ENCODE measurements at places on chromosomes 1 and 21.

- no peaks in the 10 kb centered on the region for H3K4me1 ChIP-seq
- H3K27ac ChIP-seq: no peak overlapping the region
- H3K36me3 ChIP-seq: no peaks in the 10 kb centered on the region
- no peak for DNase-seq
- H3K4me3 ChIP-seq: no peak overlapping the region
Observed at GRCh38 chr1:172480431-172480830, 36.6 kb upstream of the PIGC start.

DNA sequence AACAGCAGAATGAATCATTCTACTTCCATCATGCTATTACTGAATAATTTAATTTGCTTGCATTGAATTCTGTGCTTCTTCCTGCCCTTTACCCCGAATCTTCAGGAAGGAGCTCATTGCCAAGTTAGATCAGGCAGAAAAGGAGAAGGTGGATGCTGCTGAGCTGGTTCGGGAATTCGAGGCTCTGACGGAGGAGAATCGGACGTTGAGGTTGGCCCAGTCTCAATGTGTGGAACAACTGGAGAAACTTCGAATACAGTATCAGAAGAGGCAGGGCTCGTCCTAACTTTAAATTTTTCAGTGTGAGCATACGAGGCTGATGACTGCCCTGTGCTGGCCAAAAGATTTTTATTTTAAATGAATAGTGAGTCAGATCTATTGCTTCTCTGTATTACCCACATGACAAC lies 44.2 kb downstream of the MAP3K7CL start:
- no peak for DNase-seq
- peaks cover 7% of the 10 kb centered on the region for H3K36me3 ChIP-seq
- H3K4me3 ChIP-seq: no peak overlapping the region
- H3K4me1 ChIP-seq: peaks cover 23% of the 10 kb centered on the region

GRCh38 chr1:159334797-159335196 lies 32.7 kb downstream of the FCER1A start:
- no peak overlapping the region for H3K4me3 ChIP-seq
- no peak for DNase-seq
- H3K27me3 ChIP-seq: peaks cover 8% of the 10 kb centered on the region
- no peak overlapping the region for H3K27ac ChIP-seq
- no peaks in the 10 kb centered on the region for H3K4me1 ChIP-seq
- H3K36me3 ChIP-seq: no peaks in the 10 kb centered on the region

DNA sequence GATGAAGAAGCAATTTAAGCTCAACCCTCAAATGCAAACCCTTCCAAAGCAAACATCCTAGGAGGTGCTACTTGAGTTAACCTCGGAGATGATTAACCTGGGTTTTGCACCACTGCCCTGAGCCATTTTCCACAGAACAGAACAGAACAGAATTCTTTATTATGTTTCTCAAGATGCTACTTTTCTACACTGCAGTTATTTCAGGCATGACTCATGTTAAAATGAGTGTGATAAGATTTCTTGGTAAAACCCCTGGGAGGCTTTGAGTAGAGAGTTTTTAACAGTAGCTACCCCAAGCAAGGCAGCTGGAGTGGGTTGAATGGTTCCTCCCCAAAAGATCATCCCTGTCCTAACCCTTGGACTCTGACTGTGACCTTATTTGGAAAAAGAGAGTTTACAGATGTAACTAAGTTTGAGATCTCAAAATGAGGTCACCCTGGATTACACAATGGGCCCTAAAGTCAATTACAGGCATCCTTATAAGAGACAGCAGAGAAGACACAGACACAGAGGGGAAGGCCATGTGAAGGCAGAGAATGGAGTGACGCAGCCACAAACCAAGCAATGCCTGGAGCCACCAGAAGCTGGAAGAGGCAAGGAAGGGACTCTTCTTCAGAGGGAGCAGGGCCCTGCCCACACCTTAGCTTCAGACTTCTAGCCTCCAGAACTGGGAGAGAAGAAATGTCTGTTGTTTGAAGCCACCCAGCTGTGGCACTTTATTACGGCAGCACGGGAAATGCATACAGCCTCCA lies 153.4 kb downstream of the ETS2 start:
- DNase-seq: no peak
- no peak overlapping the region for H3K27ac ChIP-seq
- H3K4me3 ChIP-seq: no peak overlapping the region

GRCh38 chr1:200755456-200755855 lies 16.8 kb downstream of the CAMSAP2 start:
- H3K36me3 ChIP-seq: no peaks in the 10 kb centered on the region
- no peak overlapping the region for H3K27ac ChIP-seq
- H3K4me3 ChIP-seq: no peak overlapping the region
- no peak for DNase-seq
- H3K4me1 ChIP-seq: peaks cover 5% of the 10 kb centered on the region

DNA sequence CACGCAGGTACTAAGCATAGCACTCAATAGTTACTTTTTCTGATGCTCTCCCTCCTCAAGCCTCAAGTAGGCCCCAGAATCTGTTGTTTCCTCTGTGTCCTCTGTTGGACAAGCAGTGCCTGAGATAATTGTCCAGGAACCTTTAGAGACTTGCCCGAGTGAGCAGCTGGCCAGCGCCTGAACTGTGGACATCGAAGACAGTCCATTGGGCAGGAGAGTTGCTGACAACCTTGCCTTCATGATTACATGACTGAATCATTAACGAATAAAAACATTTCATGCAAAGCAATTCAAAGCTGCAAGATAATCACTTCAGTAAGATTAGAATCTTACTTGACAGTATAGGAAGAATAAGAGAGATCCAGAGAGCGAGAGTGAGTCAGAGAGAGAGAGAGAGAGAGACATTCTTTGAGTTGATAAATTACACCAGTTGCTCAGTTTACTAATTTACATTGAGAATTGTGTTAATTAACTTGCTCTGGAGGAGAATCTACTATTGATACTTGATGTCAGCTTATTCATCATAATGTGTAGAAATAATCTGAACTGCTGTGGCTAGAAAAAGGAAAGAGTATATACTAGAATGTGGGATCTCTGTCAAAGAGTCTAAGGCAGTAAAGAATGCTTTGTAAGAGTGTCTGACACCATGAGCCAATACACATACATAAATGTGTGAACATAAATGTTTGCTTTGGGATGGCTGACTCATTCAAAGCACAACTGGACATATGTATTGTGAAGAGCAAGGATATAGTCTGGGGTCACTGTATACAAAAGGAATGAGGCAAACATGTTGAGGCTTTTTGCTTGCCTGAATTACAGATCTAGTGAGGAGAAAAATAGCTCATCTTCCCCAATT lies 216.0 kb downstream of the ZNF326 start:
- no peak for DNase-seq
- H3K36me3 ChIP-seq: no peaks in the 10 kb centered on the region
- H3K27ac ChIP-seq: no peak overlapping the region
- no peak overlapping the region for H3K4me3 ChIP-seq
- no peaks in the 10 kb centered on the region for H3K4me1 ChIP-seq

DNA sequence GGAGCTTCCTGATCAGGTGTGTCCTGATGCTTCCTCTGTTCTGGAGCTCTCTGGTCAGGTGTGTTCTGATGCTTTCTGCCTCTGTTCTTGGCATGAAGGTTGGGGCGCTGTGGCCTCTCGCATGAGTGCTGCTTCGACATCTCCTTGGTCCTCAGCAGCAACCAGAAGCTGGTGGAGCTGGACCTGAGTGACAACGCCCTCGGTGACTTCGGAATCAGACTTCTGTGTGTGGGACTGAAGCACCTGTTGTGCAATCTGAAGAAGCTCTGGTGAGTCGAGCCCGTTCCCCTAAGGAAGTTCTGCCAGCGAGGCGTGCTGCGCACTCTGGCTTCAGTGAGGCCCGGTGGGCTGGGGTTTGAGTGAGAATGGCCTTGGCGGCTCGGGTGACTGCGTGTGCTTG lies 18.0 kb downstream of the NLRP3 start:
- no peaks in the 10 kb centered on the region for H3K27me3 ChIP-seq
- peaks cover 22% of the 10 kb centered on the region for H3K4me1 ChIP-seq
- no peak overlapping the region for H3K4me3 ChIP-seq
- H3K36me3 ChIP-seq: no peaks in the 10 kb centered on the region
- no peak overlapping the region for H3K27ac ChIP-seq
- no peak for DNase-seq

DNA sequence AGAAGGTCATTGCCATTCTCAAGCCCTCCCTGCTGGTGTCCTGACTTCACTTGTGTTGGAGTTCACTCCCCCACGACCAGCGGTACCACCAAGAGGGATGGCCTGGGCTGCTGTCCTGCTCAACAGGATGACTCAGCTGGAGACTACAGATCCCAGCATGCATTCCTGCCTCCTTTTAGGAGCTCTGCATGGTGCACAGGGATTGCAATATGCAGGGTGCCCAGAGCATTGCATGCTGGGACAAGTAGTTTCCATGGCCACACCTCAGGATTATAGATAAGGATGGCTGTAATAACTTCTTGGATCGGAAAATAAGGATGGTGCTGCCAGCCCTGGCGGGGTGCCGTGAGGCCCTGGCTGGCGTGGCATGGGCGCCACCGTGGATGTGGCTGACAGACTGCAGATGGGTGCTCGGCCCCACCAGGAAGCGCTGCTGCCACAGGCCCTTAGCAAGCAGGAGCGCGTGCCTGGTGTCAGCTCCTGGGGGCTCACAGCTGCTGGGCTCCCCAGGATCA lies 150.0 kb downstream of the CASZ1 start:
- no peak for DNase-seq
- H3K4me3 ChIP-seq: no peak overlapping the region
- peaks cover 9% of the 10 kb centered on the region for H3K36me3 ChIP-seq
- H3K27me3 ChIP-seq: no peaks in the 10 kb centered on the region
- no peaks in the 10 kb centered on the region for H3K4me1 ChIP-seq

DNA sequence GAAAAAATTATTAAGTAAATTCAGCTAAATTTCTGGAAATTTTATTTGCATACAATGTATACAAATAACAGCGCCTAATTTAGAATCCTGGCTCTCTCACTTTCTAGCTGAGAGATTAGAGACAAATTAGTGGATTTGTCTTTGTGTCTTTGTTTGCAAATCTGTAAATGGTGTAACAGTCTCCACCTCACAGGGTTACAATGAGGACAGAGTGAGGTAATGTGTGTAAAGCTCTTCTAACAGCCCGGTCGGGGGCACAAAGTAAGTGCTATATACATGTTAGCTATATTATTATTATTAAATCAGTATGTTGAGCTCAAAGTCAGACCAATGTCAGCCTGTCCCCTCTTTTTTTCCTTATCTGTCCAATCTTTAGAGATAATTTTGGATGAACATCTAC lies 5.0 kb upstream of the ADAMTSL4 start:
- DNase-seq: no peak
- no peak overlapping the region for H3K4me3 ChIP-seq
- peaks cover 10% of the 10 kb centered on the region for H3K27me3 ChIP-seq
- no peak overlapping the region for H3K27ac ChIP-seq

GRCh38 chr1:6930732-6931300 lies 145.6 kb downstream of the CAMTA1 start:
- peaks cover 20% of the 10 kb centered on the region for H3K27me3 ChIP-seq
- H3K4me3 ChIP-seq: no peak overlapping the region
- DNase-seq: no peak
- no peaks in the 10 kb centered on the region for H3K4me1 ChIP-seq

DNA sequence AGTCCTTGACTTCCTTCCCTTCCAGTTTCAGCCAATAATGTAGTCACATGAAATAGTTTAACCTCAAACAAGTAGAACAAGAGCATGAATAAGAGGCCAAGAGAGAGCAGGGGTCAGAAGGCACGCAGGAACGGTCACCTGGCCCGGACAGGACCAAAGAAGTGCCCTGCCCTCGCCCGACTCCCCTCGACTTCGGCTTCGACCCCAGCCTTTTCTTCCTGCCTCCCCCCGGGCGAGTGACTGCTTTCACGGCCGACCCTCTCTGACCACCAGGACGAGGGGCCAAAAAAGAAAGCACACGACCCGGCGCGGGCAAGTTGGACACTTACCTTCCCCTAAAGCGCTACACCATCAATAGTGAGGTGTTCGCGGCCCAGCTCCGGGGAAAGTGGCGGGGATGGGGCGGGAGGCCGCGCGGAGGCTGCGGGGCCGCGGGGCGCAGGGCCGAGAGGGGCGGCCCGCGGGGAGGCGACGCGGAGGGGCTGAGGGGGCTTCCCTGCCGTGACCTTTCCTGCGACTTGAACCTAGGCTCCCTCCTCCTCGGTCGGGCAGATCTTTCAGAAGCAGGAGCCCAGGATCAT lies 519 bp downstream of the RERE start:
- H3K36me3 ChIP-seq: no peaks in the 10 kb centered on the region
- peak overlapping the region; percentile 91 for H3K4me3 ChIP-seq
- peaks cover 22% of the 10 kb centered on the region for H3K4me1 ChIP-seq
- H3K27me3 ChIP-seq: peaks cover 2% of the 10 kb centered on the region
- DNase-seq: no peak
- H3K27ac ChIP-seq: peak overlapping the region; percentile 94

DNA sequence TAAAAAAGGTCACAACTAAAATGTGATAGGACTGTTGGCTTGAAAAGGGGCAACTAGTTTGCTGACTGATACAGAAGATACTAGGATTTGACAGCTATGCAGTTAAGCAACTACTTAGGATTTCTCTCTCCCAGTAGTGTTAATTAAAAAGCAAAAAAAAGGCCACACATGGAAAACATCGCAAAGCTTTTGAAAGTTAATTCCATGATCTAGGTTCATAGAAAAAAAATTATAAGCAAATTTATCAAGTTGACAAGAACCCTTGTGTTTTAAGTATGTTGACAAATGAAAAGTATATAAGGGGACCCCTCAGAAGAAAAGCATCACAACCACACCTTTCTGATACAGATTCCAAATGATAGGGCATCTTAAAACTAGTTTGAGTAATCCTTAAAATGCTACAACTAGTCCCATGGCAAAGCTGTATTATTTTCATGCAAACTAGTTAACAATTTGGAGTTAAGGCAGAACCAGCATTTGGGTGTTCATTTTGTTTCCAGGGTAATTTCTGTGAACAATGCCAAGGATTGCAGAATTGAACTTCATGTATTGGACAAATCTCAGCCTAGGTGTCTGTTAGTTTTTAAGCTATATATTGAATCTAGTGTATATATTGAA lies 4.1 kb downstream of the PNRC2 start:
- no peaks in the 10 kb centered on the region for H3K27me3 ChIP-seq
- no peak for DNase-seq
- peak overlapping the region; percentile 75 for H3K27ac ChIP-seq
- peaks cover 17% of the 10 kb centered on the region for H3K36me3 ChIP-seq
- H3K4me3 ChIP-seq: no peak overlapping the region
- peaks cover 18% of the 10 kb centered on the region for H3K4me1 ChIP-seq

GRCh38 chr1:172654535-172654934 lies 4.4 kb upstream of the FASLG start:
- H3K27me3 ChIP-seq: peaks cover 3% of the 10 kb centered on the region
- no peaks in the 10 kb centered on the region for H3K36me3 ChIP-seq
- H3K27ac ChIP-seq: no peak overlapping the region
- no peak for DNase-seq
- no peak overlapping the region for H3K4me3 ChIP-seq
- no peaks in the 10 kb centered on the region for H3K4me1 ChIP-seq

Measured in memory B cell (primary cell).